ENCODE measurements at places on chromosomes 16 and 17.

DNA sequence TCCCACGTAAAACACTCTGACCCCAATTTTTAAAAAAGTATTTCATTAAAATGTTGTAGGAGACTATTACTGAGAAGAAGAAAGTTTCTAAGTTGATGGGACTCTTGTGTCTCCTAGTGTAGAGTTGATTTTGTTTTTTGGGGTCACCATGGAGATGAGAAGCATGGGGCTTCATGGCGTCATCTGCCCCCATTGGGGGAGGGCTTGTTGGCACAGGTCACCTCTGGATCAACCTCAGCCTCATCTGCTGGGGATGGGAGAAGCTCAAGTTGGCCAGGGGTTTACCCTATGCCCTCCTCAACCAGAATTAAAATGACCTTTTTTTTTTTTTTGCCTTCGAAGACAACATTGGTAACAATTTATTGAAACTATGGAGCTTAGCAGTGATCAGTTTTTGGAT, 28.3 kb downstream of the MSI2 start:
- no peak for DNase-seq

- no peak for DNase-seq
Observed at GRCh38 chr16:58499615-58500351, at the start of gene NDRG4. Gene NDRG4 (plus strand): TSS chr16:58500143. CDS start chr16:58500249, 106 bp downstream.

DNA sequence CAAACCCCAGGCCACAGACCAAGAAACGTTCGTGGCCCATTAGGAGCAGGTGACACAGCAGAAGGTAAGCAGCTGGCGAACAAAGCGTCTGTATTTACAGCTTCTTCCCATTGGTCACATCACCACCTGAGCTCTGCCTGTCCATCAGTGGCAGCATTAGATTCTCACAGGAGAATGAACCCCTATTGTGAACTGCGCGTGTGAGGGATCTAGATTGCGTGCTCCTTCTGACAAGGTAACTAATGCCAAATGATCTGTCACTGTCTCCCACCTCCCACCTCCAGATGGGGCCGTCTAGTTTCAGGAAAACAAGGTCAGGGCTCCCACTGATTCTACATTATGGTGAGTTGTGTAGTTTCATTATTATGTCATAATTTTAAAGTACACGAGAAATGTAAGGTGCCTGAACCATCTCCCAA, 186.3 kb downstream of the CPPED1 start:
- no peak for DNase-seq

DNA sequence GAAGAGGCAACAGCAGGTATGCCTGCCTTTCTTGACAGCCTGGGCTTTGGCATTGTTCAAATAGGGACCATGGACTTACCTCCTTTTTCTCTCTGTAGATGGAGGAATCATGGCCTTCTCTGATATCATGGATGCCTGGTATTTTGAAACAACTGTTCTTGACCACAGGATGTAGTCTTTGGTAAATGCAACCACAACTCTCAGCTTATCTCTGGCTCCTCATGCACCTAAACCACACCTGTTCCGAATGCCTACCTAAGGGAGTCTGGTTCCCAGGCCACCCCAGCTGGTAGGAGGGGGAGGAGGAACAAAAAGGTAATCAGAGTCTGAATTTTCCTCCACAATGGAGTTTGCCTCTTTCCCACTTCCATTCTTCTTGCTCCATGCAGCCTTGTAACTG, 18.8 kb downstream of the CDK5RAP3 start:
- DNase-seq: no peak

DNA sequence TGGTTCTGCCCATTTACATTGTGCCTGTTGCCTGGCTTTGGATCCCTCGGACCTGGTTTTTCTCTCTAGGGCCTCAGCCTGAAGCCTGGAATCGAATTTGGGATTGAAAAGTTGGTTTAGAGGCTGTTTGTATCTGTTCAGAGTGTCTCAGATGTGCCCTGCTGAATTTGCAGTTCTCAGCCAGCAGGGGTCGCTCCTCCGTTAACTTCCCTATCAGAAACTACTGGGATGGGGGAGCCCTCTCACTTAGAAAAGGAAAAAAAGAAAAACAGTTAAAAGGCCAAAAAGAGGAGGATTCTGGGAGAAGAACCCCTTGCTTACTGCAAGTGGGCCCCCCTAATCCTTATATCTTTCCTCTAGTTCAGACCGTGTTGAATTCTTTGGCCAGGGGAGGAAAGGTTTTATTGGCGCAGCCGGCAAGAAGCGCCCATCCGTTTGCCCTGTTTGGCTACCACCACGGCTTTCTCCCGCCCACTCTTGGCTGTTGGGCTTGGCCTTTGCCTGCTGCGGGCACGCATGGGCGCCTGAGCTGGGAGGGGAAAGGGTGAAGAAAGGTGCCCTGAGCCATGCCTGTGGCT, 8.7 kb downstream of the FZD2 start:
- no peak for DNase-seq

- DNase-seq: no peak
Observed at GRCh38 chr17:50180620-50181019, 14.8 kb downstream of the SGCA start.
